T-helper 2 cell (primary cell): ENCODE measurements at places on chromosomes 3 and 15.

- no peak for DNase-seq
Measured at GRCh38 chr3:40265181-40265580, 44.3 kb upstream of the EIF1B start.

- no peak for DNase-seq
Measured at GRCh38 chr15:26910715-26911114, 43.9 kb downstream of the GABRA5 start.

DNA sequence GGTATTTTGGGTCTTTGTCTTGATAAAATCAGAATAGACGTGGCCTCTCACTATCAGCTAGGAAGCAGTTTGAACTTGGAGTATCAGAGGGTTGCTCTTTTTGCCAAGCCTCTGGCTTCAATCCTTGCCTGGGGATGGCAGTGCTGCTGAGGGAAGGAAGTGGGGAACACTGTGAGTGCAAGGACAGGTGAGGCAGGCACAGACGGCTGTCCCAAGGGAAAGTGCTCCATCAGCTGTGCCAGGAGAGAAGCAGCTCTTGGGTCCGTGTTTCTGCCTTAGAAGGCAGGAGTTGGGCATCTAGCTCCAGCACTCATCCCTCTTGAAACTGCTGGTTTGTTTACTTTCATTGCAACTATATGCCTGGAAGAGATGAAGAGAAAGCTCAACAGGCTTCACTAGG is 33.2 kb downstream of the PML start:
- DNase-seq = no peak

DNA sequence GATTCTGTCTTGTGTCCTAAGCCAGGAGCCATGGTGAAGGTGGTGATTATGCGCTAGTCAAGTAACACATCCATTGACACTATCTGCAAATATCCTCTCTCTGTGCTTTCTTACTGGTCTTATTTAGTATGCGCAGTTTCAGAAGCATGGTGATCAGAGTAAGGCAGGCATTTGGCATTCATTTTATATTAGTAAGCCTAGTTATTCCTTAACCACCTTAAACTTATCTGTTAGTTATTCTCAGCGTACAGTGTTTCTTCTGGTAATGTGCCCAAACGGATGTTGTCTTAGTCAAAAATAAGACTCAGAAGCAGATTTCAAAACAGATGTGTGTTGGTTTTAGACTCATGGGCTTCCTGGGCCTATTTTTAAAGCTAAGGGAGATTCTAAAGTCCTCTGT is 329.2 kb downstream of the GRM7 start:
- DNase-seq = no peak

DNA sequence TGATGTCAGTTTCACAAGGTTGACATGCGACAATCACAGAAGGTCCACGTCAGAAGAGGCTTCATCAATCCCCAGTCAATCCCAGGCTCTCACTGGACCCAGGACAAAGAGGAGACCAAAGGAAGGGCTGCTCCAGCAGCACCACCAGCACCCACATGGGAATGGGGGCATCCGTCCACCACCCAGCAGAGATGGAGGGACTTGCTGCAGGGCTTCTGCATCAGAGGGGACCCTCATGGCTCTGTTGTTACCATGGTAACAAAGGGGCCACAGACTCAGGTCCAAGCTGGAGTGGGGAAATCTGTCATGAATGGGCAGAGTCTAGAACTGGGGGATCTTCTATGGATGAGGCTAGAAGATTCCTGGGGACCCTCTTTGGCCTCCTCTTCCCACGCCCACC is 13.1 kb downstream of the PLA2G4F start:
- DNase-seq = no peak

DNA sequence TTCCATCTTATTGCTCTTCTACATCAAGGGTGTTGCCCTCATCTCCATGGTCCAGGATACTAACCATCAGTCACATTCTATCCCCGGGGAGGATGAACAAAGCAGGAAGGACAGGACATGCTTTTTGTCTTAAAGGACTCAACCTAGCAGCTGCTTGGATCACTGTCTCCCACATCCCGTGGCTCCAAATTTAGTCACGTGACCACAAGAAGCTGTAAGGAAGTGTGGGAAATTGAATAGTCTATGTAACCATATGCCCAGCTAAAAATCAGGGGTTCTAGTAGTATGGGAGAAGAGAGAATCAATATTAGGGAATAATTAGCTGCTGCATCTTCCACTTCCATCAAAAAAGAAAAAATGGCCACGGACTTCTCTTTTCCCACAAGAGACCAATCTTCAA is 18.2 kb upstream of the CMSS1 start:
- no peak for DNase-seq
